ENCODE measurements at places on chromosomes 12 and 14.

DNA sequence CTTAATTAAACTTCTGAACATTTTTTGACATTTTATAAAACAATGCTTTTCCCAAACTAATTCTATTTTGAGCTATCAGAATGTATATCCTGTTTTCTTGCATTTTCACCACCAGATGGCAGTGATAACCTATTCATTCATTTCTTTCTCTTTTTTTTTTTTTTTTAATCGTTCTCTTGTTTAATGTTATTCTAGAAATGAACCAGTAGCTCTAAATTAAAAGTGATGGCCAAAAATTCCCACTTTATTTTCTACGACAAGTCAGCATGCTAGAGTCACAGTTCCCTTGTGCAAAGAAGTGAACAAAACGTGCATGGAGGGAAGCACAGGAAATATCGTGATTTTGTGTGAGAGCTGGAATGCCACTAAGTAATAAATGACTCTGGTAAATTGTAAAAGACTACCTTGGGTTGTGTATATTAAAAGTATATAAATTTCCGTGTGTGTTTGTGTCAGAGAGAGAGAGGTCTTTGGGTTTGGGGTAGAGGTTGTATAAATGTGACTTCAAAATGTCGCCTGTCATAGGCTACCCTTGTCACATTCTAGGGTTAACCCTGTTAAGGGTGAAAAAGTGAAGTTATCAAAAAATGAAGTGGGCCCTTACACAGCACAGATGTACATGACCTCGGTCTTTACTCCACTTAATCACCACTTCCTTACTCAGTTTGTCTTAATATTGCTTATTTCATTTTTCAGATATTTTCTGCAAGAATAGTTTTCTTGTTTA, 40.4 kb upstream of the LDHB start:
- peak; percentile 24 for DNase-seq

DNA sequence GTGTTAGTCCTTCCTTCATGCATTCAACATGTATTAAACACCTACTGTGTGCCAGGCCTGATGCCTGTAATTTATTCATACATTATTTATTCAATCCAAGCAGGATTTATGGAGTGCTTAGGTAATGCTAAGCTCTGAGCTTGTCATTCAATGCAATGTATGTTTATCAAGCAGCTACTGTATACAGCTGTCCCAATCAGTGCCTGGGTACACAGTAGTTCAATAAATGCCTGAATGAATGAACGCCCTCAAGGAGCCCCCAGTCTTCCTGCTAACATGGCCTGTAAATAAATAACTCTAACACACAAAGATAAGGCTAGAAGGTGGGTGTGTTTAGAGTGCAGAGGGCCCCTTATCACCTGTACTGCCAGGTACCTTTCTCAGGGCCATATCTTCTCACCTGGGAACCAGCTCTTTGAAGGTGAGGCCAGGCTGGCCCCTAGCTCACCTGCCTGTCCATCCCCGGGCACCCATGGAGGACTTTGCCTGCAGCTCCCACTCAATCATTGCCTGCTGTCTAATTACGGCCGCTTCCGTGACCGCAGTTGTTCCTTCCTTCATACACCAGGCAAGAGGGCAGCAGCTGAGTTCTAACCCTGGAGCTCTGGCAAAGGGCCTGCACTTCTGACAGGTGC, 20.0 kb upstream of the KDM2B start:
- DNase-seq = no peak

GRCh38 chr14:33342299-33342974, 403.8 kb downstream of the NPAS3 start:
- DNase-seq = no peak

- no peak for DNase-seq
Measured at GRCh38 chr12:91937706-91938105, 207.9 kb downstream of the BTG1 start.

GRCh38 chr12:63918800-63919300, 74.3 kb downstream of the SRGAP1 start:
- no peak for DNase-seq
